Cardiac muscle cell (in vitro differentiated cells and primary cell): ENCODE measurements at places on chromosomes 11 and 22. TPM values are rescaled to one million over a fixed set of nuclear protein-coding genes. Genes with fewer than 3 reads are reported as not detected.

SPON1 gene
- 13.3 and 28.8 TPM in 2 replicates for total RNA-seq

OR52I2 gene
- total RNA-seq, result not detected in 2 replicates

OR2AG1 gene
- not detected in 2 replicates for total RNA-seq

CABP4 gene
- total RNA-seq, result 0.32 TPM in 1 of 2 replicates, not detected in the other

ADM2 gene
- total RNA-seq, result 0.39 and 1.6 TPM in 2 replicates

ARHGAP8 gene
- 1.3 and 2.4 TPM in 2 replicates for total RNA-seq
